ENCODE measurements at places on chromosomes 4 and X.
A peak's percentile ranks its signal among the peaks of the same experiment; 100 is the strongest.

GRCh38 chr4:46270986-46271596 lies 118.8 kb downstream of the GABRA2 start:
- DNase-seq = no peak

- no peak for DNase-seq
These were observed 456.3 kb downstream of the DTHD1 start for GRCh38 chr4:36737691-36738090.

DNA sequence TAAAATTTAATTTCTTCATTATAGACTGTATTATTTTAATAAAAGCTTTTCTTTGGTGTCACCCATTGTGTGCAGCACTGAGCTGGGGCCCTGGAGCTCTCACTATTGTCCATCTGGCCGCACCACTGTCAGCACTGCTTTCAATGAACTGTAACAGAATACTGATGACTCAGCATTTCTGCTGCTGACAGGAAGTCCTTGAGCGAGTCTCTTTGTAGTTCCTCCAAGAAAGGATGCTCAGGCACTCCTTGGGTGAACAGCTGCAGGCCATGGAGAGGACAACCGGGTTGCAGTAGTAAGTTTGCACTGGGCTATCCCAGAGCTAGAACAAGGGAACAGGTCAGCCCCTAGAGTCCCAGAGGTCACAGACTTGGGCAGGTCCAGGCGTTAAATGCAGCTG lies 81.6 kb downstream of the SORBS2 start:
- no peak for DNase-seq

- DNase-seq = no peak
These were observed 20.0 kb downstream of the STBD1 start for GRCh38 chr4:76326515-76326914.

GRCh38 chr4:173254646-173255045 lies 79.5 kb downstream of the HMGB2 start:
- DNase-seq = no peak

GRCh38 chr4:82756061-82756460 lies 42.5 kb downstream of the SCD5 start:
- DNase-seq = no peak

DNA sequence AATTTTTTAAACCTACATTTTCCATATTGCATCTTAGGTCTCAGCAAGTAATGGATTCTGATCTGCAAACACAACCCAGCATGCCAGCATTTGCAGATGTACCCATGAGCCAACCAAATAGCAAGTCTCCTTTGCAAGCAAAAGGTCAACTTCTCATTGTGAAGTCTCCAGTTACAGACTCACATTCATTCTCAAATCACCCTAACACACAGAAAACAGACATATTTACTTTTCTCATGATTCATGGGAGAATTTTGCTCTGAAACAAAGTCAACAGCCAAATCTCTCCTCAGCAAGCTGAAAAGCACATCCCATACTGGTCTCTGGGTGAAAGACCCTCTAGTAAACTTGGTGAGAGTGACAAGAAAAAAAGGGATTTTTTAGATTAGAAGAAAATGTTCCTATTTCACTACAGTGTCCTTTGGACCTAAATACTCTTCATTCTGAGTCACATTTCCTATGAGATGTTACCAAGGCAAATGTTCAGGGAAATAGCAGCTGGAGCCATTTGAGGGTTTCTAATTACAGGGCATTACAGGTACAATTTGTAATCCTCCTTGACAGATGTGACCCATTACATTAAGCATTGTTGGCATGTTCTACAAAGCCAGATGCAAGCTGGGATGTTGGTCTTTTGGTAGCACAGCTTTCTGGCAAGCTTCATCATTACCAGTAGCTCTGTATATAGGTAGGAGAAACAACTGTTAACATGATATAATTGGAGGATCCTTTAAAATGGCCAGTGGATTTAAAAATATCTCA lies 383.3 kb downstream of the SMARCA1 start:
- no peak for DNase-seq

- no peak for DNase-seq
These were observed 196.5 kb downstream of the ARHGAP10 start for GRCh38 chr4:147928400-147928799.

DNA sequence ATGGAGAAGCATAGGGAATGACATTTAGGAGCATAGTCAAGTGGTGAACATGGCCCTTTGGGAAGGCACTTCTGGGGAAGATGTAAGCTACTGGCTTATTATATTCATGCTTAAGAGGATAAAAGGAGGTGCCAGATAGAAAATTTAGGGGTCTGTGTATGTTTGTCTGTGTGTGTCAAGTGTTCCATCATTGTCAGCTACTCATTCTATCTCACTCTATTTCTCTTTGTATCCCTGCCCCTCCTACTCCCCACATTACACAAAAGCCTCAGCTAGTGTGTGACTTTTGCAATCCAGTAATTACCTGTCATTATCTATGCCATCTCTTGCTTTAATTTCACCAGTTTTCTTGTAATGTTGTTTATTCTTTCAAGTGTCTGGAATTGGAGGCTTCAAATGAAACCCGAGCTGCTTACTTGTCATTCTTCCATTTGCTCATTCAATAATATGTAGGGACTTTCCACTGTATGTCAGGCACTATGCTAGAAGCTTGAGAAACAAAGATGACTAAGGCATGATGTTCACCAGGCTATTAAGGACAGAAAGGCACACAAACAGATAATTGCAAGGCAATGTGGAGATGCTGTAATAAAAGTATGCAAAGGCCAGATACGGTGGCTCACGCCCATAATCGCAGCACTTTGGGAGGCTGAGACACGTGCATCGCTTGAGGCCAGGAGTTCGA lies 229.8 kb upstream of the TEX13C start:
- no peak for DNase-seq

DNA sequence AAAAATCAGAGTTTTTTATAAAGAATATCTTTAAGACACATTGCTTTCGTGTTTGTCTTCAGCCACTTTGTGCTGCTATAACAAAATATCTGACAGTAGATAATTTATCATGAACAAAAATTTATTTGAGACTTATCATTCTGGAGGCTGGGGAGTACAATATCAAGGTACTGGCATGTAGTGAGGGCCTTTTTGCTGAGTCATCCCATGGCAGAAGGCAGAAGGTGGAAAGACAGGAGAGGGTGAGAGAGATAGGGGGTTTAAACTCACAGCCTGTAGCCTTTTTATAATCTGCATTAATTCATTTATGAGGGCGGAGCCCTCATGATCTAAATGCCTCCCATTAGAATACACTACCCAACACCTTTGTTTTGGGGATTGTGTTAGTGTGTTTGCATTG lies 431.2 kb upstream of the FAM47C start:
- no peak for DNase-seq

GRCh38 chrX:67693928-67694327 lies 150.1 kb downstream of the AR start:
- no peak for DNase-seq

GRCh38 chr4:181949704-181950312 lies 293.4 kb upstream of the TENM3 start:
- no peak for DNase-seq

DNA sequence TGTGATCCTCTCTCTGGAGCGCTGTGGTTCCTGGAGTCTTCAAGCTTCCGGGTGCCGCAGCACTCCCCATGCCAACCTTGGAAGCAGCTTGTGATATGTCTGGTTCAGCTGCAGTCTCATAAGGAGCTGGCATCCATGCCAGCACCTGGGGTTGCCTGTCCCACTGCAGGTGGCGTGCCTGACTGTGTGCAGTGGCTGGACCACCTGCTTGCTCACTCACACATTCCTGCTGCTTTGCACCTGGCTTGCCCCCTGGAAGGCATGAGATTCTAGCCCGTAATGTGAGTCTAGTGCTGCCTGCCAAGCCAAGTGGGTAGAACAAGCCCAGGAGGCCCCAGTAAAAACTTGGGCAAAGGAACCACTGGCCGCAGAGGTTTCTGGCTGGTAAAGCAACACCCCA lies 687.2 kb upstream of the AADAT start:
- DNase-seq = peak; percentile 2

- no peak for DNase-seq
These were observed 30.7 kb downstream of the MEPE start for GRCh38 chr4:87863486-87863885.
